ENCODE measurements at places on chromosomes 13 and 19.

GRCh38 chr19:14081797-14082674 is 3.5 kb downstream of the C19orf67 start:
- DNase-seq = no peak

GRCh38 chr13:90428522-90429210 is 918.8 kb upstream of the MIR17HG start:
- no peak for DNase-seq

GRCh38 chr19:6007866-6008265 is 29.9 kb upstream of the RANBP3 start:
- no peak for DNase-seq

DNA sequence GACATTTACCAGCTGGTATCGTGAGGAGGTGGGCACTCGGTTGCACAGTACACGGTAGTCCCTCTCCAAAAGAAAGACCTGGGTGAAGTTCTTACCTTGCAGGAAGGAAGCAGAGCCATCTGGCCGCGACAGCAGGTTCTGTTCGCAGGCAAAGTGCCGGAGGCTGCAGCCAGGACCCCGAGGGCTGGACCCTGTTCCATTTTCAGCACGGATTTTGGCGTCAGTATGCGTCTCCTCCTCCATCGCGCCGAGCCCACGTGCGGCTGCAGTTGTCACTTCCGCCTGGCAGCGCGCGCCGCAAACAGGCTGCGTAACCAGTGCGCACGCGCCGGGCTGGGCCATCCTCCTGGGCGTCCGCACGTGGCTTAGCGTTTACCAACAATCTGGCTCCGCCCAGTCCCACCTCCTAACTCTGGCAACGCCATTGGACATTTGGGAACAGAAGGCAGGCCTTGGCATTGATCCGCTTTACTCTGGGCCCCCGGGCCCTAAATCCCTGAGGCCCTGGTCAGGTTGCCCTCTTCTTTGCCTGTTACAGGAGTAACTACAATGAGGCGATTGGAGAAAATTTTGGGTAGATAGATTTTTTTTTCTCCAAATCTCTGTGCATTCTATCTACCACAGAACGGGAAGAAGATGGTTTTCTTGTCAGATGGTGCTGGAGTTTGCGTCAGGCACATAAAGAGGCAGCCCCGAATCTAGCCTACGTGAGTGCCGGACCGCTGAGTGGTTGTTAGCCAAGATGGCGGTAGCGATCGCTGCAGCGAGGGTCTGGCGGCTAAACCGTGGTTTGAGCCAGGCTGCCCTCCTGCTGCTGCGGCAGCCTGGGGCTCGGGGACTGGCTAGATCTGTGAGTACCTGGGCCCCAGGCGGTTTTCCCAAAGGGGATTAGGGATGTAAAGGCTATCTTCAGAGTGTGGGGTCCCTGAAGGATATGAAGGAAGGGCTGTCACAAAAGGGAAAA is at the start of the genes BCKDHA and EXOSC5:
Gene BCKDHA (plus strand): TSS at position 733 of the 964 bp plus-strand sequence. CDS start 10 bp downstream, at position 743.
Gene EXOSC5 (minus strand): TSS at position 274 of the 964 bp plus-strand sequence. CDS start 31 bp downstream, at position 243.
- peak; percentile 99 for DNase-seq

DNA sequence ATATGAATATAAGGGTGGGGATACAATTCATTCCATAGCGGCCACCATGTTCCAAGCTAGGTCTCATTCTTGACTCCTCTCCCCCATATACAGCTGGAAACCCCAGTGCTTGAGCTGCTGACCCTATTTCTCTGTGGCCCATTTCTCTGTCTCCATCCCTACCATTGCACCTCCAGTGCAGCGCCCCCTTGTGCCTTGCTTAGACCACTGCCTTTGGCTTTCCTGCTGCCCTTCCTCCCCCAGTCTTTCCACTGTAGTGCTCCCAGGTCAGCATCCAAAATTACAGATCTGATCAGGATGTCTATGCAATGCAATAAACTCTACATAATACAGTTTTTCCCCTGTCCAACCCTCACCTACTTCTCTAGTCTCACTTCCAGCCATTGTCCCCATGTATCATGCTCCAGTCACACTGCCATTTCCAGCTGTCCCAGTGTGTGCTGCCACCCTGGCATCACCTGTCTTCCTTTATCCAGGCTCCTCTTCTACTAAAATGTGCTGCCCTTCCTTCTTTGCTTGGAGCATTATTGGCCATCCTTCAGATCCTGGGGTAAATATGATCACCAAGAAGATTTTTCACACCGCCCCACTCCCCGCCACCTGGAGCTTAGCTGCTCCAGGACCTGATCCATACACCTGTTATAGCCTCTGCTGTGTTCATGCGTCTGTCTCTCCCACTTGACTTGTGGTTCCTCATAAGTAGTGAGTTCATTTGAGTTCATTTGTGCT is 199.4 kb upstream of the IPO5 start:
- no peak for DNase-seq

Measured in stimulated activated CD4-positive, alpha-beta T cell treated with anti-CD3 and anti-CD28 coated beads, Interleukin-1b, Interleukin-23, amount 100 ng/mL, for 1 hour (primary cell).